ENCODE measurements at places on chromosomes 16 and 17.

- DNase-seq: no peak
Observed at GRCh38 chr16:89952551-89952950, 4.0 kb downstream of the DEF8 start.

GRCh38 chr17:73156887-73157520, 7.8 kb upstream of the SSTR2 start:
- DNase-seq: no peak

DNA sequence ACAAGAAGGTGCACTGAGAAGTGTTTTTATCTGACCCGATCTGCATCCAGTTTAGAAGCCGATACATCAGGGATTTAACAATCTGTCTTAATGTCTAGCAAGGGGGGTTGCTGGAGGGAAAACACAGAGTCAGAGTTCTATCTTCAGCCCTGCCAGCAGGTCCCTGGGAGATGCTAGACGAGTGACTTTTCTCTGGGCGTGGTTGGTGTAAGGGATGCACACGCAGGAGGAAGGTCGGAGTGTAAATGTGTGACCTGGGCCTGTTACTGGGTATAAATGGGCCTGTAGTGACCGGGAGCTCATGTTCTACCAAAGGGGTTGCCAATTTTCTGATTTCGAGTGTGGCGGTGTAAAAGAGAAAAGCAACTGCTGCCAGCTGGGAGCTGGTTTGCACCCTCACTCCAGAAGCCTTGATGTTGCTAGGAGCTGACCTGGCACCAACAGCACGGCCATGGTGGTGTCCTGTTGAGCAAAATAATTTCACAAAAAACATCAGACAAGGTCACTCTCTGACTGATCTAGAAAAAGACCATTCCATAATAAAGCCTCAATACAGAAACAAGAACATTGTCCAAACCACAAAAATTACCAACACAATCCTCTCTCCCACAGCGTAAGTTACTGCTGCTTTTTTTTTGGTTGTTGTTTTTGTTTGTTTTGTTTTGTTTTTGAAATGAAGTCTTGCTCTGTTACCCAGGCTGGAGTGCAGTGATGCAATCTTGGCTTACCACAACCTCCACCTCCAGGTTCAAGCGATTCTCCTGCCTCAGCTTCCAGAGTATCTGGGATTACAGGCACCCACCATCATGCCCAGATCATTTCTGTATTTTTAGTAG, 1.3 kb upstream of the KCTD13 start:
- DNase-seq: no peak

- DNase-seq: no peak
Observed at GRCh38 chr17:65455972-65456343, 105.5 kb downstream of the AXIN2 start.

DNA sequence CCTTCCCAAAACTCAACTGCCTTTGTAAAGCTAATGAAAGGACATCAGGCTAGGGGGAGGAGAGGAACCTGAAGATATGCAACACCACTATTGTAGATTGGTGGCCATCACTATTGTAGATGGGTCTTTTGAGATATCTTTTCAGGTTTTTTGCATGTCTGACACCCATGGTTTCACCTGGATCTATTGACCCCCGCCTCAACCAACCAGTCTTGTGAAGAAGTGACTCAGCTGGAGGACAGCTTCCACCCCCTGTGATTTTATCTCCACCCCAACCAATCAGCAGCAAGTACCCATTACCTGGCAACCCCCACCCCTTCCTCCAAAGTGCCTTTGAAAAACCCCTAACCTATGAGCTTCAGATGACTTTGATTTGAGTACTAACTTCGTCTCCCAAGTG, 382.6 kb upstream of the GOT2 start:
- DNase-seq: no peak

GRCh38 chr17:17902877-17903276, 66.1 kb upstream of the SREBF1 start:
- no peak for DNase-seq

GRCh38 chr16:54212893-54213292, 73.7 kb downstream of the IRX3 start:
- DNase-seq: no peak

- no peak for DNase-seq
Observed at GRCh38 chr17:69516911-69517310, 102.4 kb downstream of the MAP2K6 start.

DNA sequence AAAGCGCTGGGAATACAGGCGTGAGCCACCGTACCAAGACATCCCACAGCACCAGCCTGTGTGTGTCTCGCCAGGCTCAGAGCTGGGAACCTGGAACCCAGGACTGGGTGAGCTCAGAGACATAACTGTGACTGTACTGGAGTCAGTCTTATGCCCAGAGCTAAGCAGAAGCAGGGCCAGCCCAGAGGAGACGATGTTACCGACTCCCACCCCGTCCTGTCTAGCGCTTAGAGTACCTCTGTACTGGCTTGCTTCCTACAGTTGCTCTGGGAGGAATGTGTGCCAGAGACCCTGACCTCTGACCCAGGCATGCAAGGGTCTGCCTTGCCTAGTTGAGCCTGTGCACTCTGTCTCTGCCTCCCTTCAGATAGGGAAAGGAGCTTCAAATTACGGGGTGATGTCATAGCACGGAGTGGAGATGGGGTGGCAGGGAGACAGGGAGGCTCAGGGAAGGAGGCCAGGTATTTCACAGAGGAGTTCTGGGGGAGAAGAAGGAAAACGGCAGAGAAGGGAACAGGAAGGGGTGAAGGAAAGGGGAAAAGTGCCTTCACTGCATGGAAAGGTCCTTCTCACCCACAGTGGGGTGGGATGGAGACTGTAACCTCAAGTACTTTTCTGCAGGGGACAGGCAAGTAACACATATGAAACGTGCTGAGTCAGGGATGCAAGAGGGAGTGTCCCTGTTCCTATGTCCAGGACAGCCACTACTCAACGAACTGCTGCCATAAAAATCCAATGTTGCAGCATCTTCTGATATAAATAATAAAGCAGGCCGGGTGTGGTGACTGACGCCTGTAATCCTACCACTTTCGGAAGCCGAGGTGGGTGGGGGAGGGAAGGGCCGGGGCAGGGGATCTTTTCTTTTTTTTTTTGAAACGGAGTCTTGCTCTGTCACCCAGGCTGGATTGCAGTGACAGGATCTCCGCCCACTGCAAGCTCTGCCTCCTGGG, 5.8 kb upstream of the ARMC5 start:
- DNase-seq: no peak

DNA sequence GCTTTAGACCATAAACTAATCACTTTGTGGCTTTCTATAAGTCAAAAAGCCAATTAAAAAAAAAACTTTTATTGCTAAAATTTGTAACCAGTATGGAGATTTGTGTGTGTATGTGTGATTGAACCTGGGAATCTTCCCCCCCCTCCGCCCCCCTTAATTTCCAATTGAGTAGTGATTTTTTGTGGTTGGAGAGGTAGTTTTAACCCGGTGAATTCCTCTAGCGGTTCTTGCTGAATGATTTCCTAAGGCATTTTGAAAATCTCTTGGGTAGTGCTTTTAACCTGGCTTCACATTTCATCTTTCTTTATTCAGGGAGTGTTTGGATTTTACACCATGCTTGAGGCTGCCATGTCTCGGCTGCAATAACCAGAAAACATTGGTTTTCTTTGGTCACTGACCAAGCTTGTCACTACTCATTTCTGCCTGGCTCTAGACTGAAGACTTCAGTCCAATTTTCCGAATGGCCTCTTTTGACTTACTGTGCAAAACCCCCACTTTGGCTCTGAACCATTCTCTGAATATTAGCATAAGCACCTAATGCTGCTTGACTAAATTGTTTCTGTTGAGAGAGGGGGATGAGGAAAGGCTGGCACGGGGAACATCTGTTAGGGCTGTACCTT, 35.6 kb downstream of the PRKCA start:
- DNase-seq: no peak

- DNase-seq: no peak
Observed at GRCh38 chr17:31273516-31273915, 23.5 kb downstream of the OMG start.

DNA sequence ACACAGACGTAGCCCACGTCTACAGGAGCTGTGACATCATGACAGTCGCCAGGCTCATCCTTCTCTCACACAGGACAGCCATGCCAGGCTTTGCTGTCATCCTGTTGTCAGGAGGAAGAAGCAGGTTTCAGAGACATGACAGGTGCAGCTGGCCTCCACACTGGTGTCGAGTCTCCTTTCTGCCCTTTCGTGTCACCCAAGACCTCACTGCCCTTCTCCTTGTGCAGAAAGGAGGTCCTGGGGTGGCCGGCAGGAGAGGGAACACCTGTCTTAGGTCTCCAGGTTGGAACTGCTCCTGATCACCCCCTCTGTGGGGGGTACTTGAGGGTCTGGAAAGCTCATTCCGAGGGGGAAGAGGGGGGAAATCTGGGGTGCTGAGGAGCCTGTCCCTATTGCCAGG, 41.6 kb upstream of the IRF8 start:
- no peak for DNase-seq

DNA sequence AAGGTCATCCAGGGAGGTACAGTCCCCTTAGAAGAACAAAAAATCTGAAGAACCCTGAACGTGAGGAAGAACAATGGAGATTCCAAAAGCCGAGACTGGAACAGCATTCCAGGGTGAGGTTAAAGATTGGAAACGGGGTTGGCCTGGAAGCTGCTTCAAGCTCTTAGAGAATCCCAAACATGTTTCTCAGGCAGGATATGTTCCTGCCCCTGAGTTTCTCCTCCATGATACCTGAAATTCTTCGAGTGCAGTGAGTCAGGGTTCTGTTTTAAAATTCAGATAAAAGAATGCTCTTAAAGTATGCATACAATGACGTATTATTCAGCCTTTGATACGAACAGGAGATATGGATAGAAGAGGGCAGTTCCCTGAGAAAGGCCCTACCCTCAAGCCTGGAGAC, 293.1 kb downstream of the HS3ST3B1 start:
- DNase-seq: no peak

- DNase-seq: peak; percentile 87
Observed at GRCh38 chr17:74520016-74520434, 11.2 kb downstream of the CD300LB start.

DNA sequence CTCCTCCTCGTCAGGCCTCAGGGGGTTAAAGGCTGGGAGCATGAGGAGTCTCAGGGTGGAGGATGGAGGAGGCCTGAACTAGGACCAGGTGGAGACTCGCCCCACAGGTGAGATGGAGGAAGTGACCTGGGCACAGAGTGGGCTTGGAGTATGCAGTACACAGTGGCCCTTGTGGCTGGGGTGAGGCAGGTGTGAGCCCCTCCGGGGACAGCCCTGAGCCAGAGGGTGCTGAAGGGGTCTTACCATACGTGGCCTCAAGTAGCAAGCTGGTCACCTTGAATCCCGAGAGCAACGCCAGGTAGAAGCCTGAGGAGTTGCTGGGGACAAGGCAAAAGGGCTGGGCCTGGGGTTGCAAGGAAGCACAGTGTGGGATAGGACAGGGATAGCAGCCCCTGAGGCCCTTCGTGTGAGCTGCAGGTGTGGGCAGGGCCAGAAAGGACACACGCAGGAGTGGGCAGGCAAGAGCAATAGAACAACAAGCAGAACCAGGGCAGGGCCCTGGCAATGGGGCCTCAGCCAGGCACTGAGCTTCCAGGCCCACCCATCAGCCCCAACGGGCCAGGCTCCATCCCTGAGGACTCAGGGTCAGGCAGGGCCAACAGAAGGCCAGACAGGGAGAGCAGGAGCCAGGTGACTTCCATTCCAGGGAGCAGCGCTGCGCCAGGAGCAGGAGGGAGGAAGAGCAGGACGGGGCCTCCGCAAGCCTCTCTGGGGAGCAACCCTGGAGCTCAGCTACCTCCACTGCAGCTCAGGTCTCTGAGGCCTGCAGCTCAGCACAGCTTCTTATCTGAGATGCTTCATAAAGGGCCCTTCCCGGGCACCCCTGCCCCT, 64.2 kb upstream of the TNRC6C start:
- no peak for DNase-seq

GRCh38 chr17:63995626-63996025, 2.5 kb upstream of the PRR29 start:
- DNase-seq: no peak

DNA sequence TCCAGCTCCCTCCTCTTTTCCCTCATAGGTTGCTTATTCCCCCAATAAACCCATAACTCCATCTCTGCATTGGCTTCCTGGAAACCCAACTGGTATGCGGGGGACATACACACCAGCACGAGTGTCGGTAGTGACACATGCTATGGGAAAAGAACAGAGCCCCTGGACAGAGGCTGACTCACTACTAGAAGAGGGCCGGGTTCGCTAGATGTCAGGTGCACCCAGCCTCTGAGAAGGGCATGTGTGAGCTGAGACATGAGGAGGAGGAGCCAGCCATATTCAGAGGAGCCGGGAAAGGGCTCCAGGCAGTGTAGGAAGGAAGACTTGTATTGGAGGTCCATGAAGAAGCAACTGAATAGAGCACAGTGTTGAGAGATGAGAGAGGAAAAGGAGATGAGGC, 241.1 kb downstream of the SOX9 start:
- DNase-seq: no peak

DNA sequence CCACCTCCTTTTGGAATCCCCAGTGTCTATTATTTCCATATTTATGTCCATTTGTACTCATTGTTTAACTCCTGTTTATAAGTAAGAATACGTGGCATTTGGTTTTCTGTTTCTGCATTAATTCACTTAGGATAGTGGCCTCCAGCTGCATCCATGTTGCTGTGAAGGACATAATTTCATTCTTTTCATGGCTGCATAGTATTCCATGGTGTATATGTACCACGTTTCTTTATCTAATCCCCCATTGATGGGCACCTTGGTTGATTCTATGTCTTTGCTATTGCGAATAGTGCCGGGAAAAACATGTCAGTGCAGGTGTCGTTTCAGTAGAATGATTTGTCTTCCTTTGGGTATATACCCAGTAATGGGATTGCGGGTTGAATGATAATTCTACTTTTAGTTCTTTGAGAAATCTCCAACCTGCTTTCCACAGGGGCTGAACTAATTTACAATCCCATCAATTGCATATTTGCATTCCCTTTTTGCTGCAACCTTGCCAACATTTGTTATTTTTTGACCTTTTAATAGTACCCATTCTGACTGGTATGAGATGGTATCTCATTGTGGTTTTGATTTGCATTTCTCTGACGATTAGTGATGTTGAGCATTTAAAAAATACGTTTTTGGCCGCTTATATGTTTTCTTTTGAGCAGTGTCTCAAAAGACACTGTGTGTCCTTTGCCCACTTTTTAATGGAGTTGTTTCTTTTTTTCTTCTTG, 373.2 kb upstream of the TNRC6C start:
- no peak for DNase-seq

DNA sequence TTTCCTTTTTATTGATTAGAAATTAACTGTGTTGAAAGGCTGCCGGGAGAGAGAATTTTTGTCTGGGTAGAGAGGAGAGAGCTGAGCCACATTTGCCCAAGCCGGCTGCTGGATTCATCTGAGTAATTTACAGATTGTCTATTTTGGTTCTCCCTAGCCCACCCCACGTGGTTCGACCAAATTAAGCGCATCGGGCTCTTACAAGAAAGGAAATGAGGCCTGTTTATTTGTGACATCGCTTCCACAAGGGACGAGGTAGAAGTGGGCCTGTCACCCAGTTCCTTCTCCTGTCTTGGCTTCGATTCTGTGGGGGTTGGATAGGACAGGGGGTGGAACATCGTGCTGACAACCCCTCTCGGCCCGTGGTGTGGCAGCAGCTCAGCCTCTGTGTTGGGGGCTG, 42.9 kb downstream of the SYT17 start:
- no peak for DNase-seq

- DNase-seq: no peak
Observed at GRCh38 chr17:74972107-74972972, at the start of gene HID1. Gene HID1, minus strand, starts transcription at chr17:74972759. Its CDS starts 103 bp downstream, at chr17:74972656.
